ENCODE measurements at places on chromosomes 5 and 9.

DNA sequence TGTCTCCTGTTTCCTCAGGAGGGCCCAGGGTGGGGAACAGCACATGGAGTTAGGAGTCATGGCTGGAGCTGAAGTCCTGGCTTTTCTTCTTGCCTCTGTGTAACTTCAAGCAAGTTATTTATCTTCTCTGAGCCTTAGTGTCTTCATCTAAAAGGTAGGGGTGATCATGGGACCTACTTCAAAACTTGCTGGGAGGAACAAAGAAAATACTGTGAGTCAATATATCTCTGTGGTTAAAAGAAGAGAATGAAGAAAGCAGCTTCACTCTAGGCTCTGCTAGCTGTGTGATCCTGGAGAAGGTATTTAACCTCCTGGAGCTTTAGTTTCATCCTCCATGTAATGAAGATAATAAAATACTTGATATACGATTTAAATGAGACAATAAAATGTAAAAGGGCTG lies 26.5 kb downstream of the AFAP1L1 start:
- no peak for DNase-seq

- DNase-seq = no peak
Observed at GRCh38 chr5:40660751-40661150, 19.0 kb upstream of the PTGER4 start.

DNA sequence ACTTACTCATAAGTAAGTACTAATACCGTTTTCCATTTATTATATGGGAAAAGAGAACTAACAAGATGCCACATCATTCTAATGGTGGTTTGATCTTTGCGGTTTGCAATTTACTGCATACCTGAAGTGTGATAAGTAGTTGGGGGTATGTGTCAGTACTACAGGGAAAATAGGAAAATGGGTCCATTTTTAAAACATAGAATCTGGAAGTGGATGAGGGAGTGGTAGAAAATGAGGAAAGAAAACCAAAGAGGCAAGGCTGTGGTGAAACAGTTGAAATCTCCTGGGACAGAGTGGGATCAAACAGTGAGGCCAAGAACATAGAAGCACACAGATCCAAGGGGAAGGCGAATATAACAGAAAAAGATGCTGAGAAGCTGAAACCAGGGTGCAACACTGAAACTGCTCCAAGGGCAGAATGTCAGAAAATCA lies 6.7 kb downstream of the ADAMTSL1 start:
- peak; percentile 98 for DNase-seq

- no peak for DNase-seq
Observed at GRCh38 chr9:129441852-129442251, 179.0 kb downstream of the C9orf50 start.

- no peak for DNase-seq
Observed at GRCh38 chr5:68140763-68141162, 74.8 kb upstream of the PIK3R1 start.

DNA sequence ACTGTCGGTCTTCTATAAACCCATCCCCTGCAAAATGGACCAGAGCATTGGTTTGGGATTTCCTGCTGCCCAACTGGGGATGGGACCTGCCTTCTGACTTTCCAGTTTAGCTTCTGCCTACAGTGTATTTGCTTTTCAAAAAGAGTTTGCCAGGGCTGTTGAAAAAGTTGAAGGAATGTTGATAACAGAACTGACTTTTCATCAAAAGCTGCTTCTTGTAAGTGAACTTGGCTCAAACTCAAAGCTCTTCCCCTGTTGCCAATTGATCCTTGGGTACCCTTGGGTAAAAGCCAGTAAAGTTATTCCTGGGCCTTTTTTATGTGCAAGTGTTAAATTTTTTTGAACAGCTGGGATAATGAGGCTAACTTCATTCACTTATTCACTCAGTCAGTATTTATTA lies 142.9 kb upstream of the SLC30A5 start:
- no peak for DNase-seq

DNA sequence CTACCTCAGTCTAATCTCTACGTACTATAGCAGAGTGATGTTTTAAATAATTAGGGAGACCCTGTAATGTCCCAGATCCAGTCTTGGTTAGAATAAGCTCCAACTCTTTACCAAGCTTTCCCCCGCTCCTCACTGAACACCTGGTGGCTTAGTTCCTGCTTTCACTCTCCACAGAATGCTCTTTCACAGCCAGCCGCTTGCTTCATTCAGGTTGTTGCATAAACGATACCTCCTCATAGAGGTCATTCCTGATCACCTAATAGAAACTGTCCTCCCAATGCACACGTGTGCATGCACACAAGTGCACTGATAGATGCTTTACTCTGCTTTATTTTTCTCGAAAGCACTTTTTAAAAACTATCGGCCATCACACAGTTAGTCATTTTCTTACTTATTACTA lies 298.1 kb downstream of the TRPM3 start:
- DNase-seq = no peak
